GM10248 (cell line): ENCODE measurements at places on chromosomes 11 and 22.

DNA sequence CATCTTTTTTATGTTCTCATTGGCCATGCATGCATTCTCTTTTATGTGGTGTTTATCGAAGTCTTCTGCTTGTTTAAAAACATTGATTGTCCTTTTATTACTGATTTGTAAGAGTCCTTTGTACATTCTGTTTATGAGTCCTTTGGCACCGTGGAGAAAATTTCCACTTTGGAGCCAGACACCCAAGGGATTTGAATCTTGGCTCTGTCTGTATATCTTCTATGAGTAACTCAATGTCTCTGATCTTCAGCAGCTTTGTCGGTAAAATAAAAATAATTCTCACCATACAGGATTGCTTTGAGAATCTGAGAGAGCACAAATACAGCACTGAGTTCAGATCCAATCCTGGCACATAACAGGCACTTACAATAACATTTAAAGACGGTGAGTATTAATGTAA, 12.8 kb upstream of the SORL1 start:
- DNase-seq = no peak

GRCh38 chr11:102194990-102195389, 84.7 kb downstream of the YAP1 start:
- DNase-seq = no peak

- no peak for DNase-seq
Observed at GRCh38 chr11:78664636-78665035, 90.0 kb upstream of the NARS2 start.

DNA sequence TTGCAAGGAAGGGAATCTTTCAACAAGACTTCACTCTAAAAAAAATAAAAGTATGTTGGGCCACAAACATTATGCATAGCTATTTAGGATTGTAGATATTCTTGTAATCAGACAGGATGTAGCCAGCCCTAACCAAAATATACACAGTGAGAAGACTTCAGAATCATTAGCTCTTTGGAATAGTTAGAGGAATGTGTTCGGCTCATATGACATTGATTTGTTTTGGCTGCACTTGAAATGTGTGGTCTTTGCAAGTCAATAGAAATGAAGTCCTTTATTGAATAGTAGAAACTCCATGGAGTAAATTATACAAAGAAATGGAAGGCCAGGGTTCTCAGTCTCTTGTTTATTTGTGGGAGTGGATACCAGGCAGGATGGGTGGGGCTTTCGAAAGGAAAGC, 692.1 kb downstream of the NTM start:
- DNase-seq = no peak

- DNase-seq = no peak
Observed at GRCh38 chr11:134372536-134372935, 39.5 kb downstream of the B3GAT1 start.
